Activated CD8-positive, alpha-beta memory T cell treated with anti-CD3 and anti-CD28 coated beads for 1 hour (primary cell): ENCODE measurements at places on chromosomes 4 and X.

DNA sequence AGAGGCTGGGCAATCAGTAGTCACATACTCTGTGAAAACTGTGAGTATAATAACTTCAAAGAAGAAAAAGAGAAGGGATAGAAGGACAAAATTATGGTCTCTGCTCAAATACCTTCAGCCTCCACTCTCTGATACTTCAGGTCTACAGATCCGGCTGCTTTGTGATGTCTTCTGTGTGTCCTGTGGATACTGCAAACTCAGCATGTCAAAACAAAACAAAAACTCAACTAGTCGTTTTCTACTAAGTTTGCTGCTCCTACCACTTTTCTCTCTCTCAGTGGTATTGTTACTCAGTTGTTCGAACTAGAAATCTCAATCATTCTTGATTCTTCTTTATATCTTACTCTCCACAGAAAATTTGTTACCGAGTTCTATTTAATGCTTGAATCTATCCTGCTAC, 202.4 kb upstream of the ANK2 start:
- no peak for DNase-seq

GRCh38 chrX:9033989-9034388, at the start of gene FAM9B:
Gene FAM9B, minus strand, starts transcription at chrX:9034127. Its CDS starts 1,141 bp downstream, at chrX:9032986.
- DNase-seq: no peak

- no peak for DNase-seq
Observed at GRCh38 chr4:47510506-47511143, 25.6 kb downstream of the ATP10D start.

- no peak for DNase-seq
Observed at GRCh38 chrX:81120258-81120935, 81.3 kb downstream of the HMGN5 start.

- DNase-seq: no peak
Observed at GRCh38 chr4:107989162-107989536, 540 bp upstream of the HADH start.

- no peak for DNase-seq
Observed at GRCh38 chrX:72376124-72376523, 70.4 kb upstream of the CITED1 start.

DNA sequence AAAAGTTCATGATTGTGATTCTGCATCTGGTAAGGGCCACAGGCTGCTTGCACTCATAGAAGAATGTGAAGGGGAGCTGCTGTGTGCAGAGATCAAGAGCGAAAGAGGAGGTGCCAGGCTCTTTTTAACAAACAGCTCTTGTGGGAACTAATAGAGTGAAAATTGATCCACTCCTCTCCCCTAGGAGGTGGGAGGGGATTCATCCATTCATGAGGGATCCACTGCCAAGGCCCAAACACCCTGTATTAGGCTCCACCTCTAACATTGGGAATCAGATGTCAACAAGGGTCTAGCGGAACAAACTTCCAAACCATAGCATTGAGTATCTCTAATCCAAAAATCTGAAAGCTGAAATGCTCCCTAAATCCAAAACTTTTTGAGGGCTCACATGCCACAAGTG, 16.4 kb upstream of the PPID start:
- no peak for DNase-seq

- DNase-seq: no peak
Observed at GRCh38 chr4:8224975-8225625, 26.0 kb downstream of the SH3TC1 start.

- no peak for DNase-seq
Observed at GRCh38 chrX:39897741-39898097, 200.0 kb downstream of the BCOR start.

DNA sequence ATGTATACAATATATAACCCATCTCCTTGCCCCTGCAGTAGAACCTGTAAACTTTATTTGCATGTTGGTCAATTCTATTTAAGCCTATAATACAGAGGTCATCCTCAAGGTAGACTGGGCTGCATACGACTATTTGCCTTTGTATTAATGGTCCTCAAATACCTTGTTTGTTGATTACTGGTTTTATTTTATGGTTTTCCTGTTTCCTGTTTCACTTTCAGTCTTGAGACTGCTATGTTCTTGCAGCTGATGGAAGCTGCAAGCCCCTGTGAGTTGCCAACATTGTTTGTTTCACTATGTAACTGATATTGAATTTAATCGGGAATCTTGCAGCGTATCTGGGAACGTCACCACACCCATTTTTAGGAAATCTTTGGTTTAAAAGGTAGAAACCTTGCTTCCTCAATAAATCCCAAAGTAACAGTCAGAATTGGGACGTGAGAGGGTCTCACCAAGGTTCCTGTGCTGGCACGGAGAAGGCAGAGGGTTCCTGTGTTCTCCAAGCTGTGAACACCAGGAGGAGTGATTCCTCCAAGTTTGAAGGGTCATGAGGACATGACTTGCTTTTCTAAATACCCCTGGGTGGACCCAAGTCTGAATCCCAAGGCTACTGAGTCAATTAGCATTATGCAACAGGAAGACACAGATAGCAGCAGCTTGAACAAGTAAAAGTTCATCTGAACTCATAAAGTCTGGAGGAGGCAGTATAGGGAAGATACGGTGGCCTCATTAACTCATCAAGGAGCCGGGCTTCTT, 110.6 kb upstream of the PNPLA4 start:
- no peak for DNase-seq

DNA sequence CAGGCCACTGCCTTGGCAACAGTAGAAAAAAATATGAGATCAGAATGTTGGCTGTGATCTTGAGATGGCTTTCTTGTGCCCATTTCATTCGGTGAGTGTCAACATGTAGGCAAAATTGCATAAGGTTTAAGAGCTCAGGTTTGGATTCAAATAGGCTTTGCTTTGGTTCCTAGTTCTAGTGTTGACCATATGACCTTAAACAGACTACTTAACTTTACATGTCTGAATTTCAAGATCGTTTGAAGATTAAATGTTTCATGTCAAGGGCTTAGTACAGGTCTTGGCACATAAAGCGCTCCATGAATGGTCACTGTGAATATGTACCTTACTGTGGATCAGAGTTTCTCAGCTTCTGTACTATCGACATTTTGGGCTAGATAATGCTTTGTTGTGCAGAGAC, 204.2 kb downstream of the MGST2 start:
- no peak for DNase-seq

DNA sequence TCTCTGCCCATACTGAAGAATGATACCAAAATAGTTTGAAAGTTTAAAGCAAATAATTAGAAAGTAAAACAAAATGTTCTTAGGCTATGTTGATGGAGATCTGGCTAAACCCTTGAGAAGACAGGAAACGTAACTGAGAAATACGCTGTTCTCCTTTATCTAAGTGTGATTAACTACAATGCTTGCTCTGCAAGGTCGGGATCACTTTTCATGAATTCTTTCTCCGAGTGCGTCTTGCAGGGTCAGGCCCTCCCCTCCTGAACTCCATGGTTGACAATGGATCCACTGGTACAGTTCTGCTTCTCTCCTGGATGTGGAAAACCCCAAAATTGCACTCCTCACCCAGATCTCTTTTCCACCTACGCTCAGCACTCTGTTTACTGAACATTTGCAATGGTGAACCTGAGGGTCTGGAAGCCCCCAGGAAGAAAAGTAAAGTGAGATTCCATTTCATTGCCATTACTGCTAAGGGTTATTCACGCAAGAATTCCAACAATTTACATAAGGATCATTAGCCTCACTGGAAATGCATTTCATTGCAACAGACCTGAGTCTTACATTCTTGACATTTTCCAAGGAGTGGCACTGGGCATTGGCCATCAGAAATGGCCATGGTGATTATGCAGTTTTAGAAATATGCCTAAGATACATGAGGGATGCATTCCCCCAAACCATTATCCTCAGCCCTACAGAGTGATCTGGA, 24.6 kb upstream of the WWC2 start:
- no peak for DNase-seq

DNA sequence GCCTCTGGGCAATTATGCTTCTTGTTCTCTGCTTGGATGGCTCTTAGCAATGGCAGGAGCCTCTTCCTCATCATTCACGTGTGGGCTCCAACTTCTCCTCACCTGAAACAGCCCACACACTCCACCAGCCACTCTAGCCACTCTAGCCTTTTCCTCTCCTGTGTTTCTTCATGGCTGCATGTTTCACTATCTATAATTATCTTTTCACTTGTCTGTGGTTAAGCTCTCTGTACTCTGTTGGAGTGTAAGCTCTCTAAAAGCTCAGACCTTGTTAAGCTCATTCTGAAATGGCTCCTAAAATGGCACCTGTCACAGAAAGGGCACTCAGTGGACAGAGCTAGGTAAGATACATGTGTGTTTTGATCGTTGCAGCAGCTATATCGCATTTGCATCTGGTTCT, 80.0 kb downstream of the SH3KBP1 start:
- DNase-seq: no peak

DNA sequence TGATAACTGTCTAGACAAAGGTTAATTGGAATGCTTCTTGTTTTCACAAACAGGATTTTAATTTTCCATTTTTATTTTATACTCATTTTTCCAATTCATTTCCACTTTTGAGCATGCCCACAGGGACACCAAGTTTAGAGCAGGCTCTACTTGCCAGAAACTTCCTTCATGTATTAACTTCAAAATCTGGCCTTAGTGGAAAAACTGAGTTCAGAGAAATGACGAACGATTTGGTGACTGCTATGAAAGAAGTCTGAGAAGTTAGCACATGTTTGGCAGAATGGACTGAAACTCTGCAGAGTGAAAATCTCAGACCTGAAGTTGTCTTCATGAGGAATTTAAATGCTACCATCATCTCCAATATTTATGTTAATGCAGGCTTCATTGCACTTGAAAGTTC, 214.1 kb downstream of the THOC2 start:
- no peak for DNase-seq

DNA sequence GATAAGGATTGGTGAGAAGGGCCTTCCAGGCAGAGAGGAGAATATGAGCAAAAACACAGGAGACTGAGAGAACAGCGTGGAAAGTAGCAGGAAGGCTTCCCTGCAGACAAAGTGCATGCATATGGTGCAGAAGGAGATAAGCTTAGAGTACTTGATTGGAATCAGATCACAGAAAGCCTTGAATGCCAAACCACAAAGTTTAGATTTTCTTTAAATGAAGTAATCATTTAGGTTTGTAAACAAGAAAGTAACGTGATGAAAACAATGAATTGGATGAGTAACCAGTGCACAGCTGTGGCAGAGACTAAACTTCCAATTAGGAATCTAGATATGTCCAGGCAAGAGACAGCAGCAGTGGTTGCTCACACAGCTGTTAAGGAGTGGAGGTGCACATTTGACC, 83.8 kb upstream of the C1QTNF7 start:
- no peak for DNase-seq

GRCh38 chr4:78781924-78782323, 5.8 kb downstream of the BMP2K start:
- DNase-seq: no peak

- DNase-seq: peak; percentile 85
Observed at GRCh38 chr4:2281575-2282343, 19.9 kb upstream of the MXD4 start.

- no peak for DNase-seq
Observed at GRCh38 chrX:154028502-154029184, 8.9 kb upstream of the IRAK1 start.

DNA sequence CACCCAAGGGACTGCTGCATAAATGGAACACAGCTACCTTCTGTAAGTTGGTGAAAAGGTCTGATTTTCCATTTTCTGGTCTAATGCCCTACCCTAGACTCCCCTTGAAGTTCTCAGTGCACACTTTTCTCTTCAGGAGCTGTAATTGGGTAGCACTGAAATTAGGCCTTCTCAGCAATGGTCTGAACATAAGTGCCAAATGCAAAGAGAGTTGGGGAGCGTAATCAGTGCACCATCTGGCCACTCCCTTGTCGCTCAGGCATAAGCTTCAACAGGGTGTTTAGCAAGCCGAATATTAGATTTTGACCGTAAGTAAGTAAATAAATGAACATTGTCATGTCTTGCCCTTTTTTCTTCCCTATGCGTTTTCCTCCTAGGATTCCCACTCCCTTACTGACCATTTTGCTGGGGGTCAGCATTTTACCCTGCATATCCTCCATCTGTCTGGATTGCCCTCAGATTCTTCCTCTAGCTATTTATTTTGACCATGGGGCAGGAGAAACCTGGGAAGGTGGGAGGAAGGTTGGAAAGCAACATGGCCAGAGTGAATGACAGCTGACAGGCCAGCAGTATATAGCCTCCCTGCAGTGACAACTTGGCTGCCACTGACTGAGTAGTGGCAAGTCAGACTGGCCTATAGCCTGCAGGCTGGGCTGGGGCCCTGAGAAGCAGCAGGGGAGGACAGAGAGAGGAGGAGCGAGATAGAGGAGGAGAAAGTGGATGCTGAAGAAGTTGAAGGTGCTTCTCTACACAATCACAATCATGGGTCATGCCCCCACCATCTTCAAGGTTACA, 2.7 kb downstream of the NHSL2 start:
- no peak for DNase-seq

DNA sequence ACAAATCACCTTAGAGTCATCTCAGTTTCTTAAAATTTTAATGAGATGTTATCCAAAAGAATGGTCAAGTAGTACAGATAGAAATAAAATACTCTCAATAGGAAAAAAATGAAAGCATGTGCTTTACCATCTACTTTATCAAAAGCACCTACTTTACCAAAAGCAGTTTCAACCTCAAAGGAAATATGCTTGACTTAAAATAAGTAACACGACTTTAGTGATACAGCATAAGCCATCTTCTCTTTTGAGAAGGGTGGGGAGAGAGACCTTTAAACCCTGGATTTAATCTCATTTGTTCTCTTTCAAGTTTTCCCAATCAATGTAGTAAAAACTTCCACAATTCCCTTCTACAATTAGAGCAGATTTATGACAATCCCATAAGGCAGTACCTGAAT, 26.5 kb downstream of the OTUD4 start:
- no peak for DNase-seq

DNA sequence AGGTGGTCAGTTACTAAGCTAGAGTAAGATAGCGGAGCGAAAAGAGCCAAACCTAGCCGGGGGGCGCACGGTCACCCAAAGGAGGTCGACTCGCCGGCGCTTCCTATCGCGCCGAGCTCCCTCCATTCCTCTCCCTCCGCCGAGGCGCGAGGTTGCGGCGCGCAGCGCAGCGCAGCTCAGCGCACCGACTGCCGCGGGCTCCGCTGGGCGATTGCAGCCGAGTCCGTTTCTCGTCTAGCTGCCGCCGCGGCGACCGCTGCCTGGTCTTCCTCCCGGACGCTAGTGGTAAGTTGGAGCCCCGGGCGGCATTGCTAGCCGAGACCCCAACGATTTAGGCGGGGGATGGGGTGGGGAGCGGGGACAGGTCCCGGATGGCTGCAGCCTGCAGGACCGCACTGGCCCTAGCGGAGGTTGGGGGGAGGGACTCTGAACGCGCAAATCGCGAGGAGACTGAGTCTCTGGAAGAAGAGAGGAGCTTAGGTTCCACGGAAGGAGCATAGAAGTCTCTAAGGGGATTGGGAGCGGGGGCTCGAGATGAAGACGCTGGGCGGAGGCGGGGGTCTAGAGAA, 573 bp downstream of the HTR2C start:
- no peak for DNase-seq

DNA sequence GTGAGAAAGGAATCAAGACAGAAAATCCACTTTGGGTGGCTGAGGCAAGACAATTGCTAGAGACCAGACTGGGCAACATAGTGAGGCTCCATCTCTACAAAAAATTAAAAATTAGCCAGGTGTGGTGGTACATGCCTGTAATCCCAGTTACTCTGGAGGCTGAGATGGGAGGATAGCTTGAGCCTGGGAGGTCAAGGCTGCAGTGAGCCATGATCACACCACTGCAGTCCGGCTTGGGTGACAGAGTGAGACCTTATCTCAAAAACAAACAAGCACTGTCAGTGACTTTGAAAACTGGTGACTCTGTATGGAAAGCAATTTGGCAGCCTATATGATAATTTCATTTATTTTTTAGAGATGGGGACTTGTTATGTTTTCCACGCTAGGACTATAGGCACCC, 2.3 kb upstream of the ELOVL6 start:
- DNase-seq: no peak
